NK-92 treated with Interleukin-12 subunit alpha and Interleukin-12 subunit beta, amount 100 ng/mL, for 24 hours (cell line): ENCODE measurements at places on chromosomes 4 and X.

GRCh38 chrX:69303231-69303630 lies 138.0 kb upstream of the PJA1 start:
- DNase-seq: no peak

DNA sequence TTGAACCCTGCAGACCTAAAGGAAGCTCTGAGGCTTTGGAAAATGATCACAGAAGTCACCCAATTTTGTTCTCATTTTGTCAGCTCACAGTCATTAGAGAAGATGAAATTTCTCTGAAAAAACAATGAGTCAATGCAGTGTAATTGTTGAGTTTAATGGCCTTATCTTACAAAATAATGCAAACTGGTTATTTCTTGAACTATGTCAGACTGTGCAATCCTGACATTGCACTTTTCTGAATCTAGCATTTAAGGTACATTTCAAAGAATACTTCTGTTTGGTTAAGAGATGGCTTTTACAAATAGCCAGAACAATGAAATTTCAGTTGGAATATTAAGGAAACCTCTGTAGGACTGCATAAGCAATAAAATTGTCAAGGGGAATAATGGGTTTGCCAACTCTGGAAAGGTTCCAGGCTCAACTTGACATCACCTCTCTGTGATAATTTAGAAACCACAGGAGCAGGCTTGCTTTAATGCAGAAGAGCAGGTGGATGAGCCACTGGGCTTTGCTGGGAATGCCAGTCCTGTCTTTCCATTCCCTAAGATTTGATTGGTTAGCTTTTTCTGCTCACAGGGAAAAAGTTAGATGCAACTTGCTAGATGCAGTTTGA lies 222.8 kb downstream of the FRMPD4 start:
- DNase-seq: no peak

GRCh38 chr4:100082852-100083251 lies 107.4 kb downstream of the DDIT4L start:
- DNase-seq: no peak

- DNase-seq: no peak
Measured at GRCh38 chr4:35652197-35652596, 592.1 kb downstream of the ARAP2 start.

- DNase-seq: no peak
Measured at GRCh38 chrX:30224536-30224935, 5.9 kb upstream of the MAGEB3 start.

DNA sequence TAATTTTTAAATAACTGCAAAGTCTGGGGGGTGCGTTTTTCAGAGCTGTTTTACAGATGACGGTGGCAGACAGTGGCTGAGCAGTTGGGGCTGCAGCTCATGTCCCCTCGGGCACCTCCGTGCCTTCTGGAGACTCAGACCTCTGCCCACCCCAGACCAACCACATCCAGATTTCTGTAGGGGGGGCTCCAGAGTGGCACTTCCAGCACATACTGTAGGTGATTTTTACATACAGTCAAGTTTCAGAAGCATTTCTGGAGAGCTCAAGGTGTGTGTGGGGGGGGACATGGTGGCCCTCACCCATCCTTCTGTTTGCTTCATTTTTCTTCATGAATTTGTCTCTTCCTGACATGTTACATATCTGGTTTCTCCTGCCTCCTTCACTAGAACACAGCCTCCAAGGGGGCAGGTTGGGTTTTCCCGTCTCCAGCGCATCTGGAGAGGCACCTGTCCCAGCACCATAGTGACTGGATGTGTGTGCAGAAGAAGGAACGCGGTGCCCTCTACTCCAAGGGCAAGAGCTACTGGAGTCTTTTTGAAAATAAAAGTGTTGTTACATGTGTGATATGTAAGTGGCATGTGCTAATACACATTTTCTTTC lies 37.5 kb downstream of the TMEM271 start:
- no peak for DNase-seq

DNA sequence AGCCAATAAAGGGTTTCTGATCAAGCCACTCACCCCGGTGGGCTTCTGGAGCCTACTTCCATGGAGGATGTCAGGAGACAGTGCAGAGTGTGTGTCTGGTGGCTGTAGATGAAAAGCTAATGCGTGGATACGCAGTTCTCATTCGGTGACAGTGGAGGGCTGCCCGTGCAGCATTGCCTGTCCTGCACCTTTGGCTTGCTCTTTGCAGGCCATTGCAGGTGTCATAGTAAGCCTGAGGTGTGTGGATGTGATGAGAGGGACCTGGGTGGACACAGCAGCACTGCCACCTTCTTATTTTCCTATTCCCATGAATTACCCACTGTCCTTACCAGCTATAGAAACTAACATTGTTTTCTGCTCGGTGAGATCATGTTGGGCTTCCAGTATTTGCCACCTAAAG lies 101.2 kb downstream of the STK32B start:
- DNase-seq: no peak

DNA sequence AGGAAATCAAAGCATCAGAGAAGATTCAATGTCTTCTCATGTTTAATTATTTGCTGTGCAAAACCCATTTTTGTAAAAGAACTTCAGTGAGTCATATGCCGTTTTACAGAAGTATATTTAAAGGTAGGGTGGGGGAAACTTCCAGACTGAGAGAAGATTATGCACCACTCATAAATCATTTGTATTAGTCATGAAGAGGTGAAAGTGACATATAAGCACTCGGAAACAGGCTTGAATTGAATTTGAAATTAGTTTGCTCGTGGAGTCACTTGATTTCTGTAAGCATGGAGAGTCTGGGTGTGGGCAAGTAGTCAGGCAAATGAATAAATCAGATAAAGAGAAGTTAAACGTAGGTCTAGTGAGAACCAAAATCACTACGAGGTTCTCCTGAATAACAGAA lies 335.1 kb downstream of the ANK2 start:
- DNase-seq: no peak

DNA sequence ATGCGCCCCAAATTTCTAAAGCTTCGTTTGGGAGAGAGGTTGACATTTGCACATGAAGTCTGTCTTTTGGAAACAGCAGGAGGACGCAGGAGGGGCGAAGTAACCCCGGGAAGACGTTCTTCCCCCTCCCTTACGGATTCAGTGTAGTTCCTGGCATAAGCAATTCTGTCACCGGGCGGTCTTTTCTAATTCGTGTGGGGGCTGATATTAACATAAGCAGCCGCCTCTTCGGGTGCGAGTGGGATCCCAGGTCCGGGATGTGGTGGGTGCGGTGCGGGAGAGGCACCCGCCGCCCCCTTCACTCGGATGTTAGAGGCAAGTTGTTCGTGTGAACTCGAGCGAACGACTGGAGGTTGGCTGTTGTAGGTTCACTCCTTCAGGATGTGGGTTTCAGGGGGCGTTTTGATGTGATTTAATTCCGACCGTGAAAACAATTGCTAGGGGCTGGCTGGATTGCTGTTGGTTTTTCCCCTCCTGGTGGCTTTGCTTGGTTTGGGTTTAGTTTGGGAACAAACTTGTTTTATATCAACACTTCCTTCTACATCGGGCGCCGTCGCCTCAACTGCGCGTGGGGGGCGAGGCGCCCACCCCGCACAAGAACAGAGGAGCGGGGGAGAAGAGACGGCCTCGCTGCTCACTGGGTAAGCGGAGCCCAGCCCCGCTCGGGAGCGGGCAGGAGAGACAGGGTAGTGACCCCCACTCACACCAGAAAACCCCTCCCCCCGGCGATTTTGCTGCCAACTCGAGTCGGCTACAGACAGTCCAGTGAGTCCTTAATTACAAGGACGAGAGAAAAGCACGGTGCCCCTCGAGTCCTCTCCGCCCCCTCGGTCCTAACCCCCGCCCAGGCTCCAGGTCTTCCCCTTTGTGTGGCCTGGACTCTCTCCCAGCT lies 2.9 kb upstream of the LEF1 start:
- DNase-seq: no peak

DNA sequence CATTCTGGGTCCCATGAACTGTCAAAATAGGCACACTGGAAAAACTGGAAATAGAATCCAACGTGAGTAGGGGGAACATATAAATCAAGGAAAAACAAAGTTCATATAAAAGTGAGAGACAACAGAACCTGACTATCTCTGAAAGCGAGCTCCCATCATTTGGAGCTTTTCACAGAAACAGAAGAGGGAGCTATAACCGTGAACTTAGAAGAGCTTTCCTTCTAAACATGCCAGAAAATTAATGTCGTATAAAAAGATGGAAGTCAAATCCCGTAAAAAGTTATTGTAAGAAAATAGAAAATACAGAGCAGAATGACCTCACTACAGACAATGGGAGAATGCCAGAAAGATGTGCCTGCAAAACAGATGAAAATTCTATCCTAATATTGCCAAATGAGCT lies 23.9 kb upstream of the HSD17B10 start:
- DNase-seq: no peak

- no peak for DNase-seq
Measured at GRCh38 chr4:88027611-88028608, 20.5 kb downstream of the PKD2 start.

DNA sequence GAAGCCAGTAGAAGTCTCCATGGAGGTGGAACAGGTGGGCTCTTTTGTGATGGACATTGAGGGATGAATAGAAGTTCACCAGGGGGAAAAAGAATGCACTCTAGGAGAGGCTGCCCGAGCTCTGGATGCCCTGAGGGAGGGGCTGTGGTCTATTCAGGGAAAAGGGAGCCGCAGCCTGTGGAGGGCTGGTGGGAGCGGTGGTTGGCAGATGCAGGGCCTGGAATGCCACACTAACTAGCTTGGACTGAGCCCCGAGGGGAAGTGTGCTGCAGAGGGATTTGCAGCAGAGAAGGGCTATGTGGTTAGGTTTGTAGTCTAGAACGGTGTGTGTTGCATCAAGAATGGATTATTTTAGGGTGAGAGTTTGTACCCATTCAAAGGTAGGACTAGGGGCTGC lies 29.5 kb upstream of the PSAPL1 start:
- DNase-seq: no peak

DNA sequence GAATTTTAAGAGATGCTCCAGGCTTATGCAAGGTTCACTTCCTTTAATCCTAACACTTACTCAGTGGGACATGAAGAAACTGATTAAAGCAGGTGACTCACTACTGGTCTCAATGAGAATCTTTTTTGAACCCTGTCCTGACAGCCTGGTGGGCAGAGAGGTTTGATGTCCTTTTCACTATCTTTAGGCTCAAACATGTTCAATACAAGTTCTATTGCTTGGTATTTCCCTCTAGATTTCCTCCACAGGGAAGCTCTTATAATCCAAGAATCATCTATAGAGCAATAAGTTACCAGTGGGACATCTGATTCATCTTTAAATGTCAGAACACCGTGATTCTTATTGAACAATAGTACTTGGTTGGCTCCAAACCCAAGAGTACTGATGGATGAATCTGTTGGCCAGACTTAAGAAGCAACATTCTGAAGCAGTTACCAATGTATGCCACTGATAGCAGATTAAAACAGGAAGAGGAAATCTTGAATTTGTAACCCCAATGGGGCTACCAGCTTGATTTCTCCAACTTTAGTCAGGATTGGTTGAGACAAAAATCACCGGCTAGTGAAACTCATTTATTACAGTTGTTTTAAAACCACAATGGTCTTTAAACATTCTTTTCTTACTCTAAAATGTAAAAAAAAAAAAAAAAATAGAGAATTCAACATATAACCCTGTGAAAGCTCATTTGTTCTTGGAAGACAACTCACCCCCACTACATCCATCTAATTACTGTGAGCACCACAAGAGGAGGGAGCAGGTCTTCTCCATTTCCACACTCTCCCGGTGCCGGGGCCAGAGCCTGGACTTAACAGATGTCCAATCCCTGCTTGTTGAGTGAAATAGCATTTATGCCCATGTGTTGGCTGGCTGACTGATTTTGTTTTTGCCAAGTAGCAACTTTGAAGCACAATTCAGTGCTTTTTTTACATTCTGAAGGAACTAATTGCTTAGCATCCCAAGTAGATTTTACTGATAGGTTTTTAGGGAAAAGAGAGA lies 43.3 kb downstream of the FGFBP1 start:
- DNase-seq: no peak

DNA sequence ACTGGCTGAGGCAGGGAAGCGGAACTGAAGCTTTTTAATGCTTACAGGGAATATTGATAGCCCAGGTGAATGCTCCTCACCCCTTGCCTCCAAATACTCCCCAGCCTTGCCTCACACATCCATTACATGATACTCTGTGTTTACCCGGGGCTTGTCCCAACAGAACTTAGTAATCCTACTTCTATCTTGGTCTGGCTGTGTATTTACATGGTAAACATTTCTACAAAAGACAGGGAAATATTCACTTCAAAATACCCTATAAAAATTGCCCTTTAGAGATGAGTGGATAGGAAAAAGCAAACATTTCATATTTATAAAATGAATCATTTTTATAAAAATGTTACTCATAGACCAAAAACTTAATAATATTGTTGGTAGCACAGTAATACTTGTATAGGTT lies 120.1 kb downstream of the NHS start:
- no peak for DNase-seq

DNA sequence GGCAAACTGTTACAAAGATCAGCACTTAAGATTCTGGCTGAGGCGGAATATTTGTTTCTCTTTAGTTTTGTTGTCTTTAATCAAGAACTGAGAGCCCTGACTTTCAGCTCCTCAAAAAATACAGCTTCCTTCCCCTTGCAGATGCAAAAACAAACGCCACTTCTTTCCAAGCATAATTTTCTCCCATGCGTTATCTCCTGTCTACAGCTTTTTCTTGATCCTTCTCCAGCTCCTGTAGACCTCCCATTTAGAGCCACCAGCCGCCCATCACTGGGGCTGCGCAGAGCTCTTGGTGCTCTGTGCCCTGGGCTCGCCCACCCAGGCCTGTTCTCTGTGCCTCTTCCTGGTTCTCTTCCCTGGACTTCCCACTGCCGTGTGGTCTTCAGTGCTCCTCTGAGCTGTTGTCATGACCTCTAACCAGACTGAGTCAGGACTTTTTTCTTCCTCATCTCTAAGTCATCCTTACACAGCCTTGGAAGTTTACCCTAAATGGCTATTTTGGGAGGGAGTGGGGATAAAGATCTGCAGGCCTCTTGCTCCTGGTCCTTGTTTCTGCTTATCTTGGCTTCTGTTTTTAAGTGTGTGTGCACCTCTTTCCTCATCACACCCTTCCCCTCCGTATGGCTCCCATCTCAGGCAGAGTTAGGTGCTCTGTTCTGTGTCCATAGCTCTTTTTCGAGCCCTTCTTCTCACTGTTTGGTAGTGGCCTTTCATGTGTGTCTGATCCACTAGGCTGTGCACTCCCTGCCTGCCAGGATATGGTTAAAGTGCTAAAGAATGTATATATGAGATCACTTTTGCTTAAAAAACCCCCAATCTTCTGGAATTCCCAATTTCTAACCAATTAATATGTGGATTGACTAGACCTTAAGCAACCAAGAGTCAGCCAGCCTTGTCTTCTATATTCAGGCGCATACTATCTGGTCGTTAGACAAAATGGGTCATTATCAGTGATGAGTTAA lies 122.5 kb downstream of the PTTG2 start:
- no peak for DNase-seq

GRCh38 chrX:31658360-31658759 lies 586.5 kb upstream of the FTHL17 start:
- no peak for DNase-seq

DNA sequence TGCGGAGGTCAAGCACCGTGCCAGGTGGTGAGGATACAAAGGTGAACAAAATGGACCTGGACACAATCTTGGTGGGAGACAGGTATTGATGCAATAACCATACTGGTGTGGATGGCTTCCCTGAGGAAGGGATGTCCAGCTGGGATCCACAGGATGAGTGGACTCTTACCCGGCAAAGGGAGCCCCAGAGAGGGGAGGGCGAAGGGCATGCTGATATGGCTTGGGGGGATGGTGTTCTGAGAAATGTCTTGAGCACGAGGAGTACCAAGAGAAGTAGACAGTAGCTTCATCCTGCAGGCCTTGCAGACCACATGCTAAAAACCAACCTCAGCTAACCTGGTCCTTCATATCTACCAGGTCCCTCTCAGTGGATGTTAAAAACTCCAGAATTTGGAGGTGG lies 220.8 kb downstream of the NWD2 start:
- DNase-seq: no peak
